A172 (cell line): ENCODE measurements at places on chromosomes 16 and 17. TPM values are rescaled to one million over a fixed set of nuclear protein-coding genes. Genes with fewer than 3 reads are reported as not detected.

- no peak for DNase-seq
Observed at GRCh38 chr17:45063198-45063597, 2.1 kb downstream of the NMT1 start.

DNA sequence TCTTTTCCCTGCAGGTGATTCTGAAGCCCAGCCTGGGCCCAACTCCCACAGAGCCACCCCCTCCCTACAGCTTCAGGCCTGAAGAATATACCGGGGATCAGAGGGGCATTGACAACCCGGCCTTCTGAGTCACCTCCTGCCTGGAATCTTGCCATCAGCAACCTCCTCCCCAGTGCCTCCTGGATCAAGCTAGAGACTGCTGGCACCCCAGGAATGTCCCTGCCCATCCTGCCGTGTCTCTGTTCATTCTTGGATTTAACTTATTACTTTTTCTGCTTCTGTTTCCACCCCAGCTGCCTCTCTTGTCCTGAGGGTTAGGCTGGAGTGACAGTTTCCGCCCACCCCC is 4.9 kb downstream of the TMEM92 start:
- DNase-seq: peak; percentile 91

DNA sequence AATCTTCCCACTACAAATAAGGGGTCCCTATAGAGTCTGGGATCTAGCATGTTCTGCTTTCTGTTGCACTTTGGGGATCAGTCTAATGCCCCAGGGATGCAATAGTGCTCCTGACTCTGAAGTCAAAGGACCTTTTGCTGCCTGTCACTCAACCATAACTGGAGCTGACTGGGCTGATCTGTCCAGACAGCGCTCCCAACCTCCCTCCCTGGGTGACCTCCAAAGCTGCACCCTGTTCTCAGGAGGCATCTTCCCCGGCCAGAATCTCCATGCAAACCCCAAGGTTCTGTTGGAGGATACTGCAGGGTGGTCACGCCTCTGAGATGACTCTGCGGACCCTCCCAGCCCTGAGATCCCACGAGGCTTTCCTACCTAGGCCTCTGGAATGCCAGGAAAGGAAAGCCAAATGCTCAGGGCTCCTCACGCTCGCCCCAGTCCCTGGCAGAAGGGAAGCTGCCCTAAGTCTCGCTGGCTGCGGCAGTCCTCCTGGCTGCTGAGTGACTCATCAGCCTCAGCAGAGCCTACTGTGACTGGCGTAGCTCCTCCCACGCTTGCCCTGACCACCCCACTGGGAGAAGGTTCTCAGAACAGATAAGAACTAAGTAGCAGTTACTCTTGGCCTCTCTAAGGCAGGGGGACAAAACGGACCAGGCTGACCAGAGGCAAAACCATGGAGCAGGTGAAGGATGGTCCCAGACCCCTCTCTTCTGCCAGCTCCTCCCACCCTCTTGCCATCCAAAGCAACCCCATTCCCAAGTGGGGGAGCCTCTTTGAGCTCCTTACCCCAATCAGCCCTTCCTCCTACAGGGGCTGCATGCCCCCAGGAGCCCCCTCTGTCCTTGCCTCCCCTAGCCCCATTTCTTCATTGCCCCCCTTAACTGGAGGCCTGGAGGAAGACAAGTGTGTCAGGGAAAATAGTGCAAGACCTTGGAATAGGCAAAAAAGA is 124.1 kb upstream of the TNRC6C start:
- peak; percentile 91 for DNase-seq

GRCh38 chr17:71900621-71901229 is 220.1 kb upstream of the SOX9 start:
- peak; percentile 92 for DNase-seq

DNA sequence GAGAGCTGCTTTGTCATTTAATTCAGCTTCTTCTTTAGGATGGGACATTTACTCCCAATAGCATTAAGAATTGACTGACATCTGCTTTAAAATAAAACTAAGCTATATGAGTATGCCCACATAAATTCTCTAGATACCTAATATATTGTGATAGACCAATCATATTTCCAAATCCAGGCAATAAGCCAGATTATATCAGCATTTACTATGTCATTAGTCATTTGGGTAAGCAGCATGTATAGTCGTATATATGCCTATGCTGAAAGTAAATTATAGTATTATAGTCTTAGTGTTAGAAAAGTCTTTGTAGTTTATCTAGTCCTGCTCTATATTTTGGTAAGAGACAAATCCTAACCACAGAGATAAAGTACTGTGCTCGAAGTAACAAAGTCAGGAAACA is 958.1 kb downstream of the KCNJ2 start:
- DNase-seq: no peak

DNA sequence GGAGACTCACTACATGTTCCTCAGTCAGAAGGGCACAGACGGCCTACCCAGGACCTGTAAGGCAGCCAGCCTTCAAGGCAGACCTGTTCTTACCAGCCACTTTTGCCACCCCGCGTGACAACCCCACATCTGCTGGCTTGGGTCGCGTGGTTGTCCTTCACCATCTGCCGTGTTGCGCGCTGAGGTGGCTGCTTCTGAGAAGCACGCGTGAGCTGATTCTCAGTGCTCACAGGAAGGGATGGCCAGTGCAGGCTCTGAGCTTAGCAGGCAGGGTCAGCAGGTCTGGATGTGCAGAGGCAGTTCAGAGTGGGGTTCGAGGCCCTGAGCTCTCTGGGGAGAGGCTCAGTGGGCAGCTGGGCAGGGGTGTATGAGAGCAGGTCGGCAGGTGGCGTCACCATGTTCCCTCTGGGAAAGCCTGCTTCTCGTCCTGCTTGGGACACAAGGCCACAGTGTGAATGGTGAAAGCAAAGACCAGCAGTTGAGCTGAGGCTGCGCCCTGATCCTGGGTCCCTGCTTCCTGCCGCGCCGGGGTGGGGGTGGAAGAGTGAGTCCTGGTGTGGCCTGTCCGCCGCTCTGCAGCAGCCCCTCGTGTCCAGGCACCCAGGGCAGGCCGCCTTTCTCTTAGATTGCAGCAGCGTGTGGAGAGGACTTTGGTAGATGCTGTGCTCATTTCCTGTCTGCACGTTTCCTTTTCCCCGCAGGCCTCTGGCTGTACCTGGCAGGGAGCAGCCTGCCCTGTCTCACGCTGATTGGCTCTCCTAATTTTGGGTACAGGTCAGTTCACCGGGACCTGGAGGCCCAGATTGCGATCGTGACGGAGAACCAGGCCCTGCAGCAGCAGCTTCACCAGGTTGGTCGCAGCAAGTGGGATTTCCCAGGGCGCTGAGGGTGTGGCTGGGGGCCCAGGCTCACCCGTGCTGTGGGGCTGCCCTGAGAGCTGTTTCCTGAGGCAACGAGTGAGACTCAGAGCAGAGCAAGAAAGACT is 36.0 kb downstream of the PGS1 start:
- DNase-seq: no peak

GRCh38 chr17:47937941-47938340 is 3.4 kb upstream of the PNPO start:
- DNase-seq: no peak

GRCh38 chr16:11650641-11651591 is 17.3 kb upstream of the SNN start:
- DNase-seq: no peak

DNA sequence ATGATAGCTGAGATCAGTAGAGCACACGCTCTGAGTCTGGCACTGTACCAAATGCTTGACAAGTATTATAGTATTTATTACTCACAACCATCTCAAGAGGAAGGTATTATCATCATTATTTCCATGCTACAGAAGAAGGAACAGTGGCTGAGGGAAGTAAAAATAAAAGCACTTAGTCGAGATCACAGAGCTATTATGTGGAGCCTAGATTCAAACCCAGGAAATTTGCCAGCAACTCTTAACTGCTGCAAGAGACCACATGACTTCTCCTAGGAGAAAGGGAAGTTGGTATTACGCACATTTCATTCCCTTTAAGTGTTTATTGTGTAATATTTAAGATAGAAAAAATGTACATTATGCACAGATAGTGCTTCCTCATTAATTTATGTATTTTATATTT is 1.0 kb upstream of the RHOT1 start:
- peak; percentile 71 for DNase-seq

- DNase-seq: no peak
Observed at GRCh38 chr16:324451-325334, 27.8 kb downstream of the AXIN1 start.

DNA sequence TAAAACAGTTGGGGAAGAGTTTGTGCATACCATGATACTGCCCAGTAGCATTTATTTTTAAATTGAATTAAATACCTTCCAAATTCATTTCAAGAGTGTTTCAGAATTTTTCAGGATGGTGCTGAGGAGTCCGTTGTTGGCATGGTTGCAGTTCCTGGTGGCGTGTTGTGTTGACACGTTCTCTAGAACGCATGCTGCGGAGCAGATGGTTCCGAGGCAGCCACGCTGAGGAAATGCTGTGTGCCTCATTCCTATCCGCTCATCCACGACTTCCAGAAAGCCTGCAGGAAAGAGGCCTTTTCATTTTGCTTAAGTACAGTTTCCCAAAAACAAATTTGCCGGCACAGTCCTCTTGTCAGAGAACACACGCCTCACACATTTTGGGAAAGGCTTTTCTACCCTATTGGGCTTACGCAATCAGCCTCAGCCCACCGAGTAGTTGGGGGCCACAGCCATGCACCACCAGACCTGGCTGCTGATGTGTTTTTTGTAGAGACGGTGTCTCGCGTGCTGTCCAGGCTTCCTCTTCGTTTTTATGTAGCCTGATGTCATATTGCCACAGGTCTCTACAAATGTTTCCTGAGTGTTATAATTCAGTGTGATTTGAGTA is 32.1 kb upstream of the IL17C start:
- DNase-seq: no peak

DNA sequence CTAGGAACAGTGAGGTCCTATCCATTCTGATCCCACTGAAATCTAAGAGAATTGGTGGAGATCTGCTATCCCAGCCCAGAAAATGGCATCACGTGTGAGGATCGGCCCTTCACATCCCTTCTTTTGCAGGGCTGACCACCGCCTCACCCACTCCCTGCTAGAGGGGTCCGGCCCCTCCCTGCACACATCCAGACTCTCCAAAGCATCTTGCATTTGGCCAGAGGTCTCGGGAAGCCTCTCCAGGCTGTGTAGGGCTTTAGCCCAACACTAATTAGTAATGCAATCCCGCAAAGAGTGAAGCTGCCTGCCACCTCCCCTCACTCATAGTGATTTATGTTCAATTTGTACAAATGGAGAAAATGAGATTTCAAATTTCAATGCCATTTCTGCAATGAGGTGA is 434.4 kb upstream of the ZFHX3 start:
- no peak for DNase-seq

DNA sequence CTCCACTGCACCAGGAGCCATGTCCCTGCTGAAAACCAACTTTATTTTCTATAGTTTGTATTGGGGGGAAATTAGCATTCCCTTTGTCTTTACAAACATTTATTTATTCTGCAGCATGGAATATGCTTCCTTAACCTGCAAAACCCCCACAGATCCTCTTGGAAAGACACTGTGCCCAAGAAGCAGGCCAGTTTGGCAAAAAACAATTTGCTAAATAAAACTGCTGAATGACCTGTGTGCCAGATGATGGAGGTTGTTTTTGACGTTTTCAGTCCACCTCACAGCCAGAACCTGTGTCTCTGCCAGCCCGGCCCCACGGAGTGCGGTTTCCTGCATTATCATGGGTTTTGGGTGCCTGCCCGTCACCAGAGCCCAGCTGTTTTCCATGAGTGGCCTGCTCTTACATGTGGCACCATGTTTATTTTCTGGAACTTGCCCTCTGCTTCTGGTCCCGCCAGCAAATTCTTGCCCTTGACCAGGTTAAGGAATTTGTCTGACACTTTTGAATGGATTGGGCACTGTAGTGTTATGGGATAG is 26.4 kb downstream of the ORC6 start:
- peak; percentile 40 for DNase-seq

Gene NPIPB6
- total RNA-seq: 1.2 TPM in 1 of 2 replicates, not detected in the other

Gene CACNG1
- total RNA-seq: not detected in 2 replicates

Gene GPR139
- not detected in 2 replicates for total RNA-seq

Gene SLC38A8
- total RNA-seq: not detected in 2 replicates

Gene RAB40C
- total RNA-seq: 16.8 and 20.2 TPM in 2 replicates

Gene HBQ1
- not detected in 2 replicates for total RNA-seq

Gene CACNA1G
- 0.17 and 0.81 TPM in 2 replicates for total RNA-seq
